ENCODE measurements at places on chromosomes 4 and X.

DNA sequence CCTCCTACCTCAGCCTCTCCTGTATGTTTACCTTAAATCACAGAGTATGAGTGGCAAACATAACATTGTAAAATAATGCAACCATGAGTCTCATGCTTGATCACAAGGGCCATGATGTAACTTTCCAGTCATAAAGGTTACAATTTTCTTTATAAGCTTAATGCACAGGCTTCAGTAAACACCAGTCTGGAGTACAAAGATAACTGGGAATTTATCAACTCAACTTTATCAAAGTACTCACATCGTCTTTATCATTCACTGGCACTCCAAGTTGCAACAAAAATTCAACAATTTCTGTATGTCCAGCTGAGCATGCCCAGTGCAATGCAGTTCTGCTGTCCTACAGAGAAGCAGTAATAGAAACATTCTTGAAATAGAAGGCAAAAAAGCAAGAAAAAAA, 2.8 kb downstream of the PSMD10 start:
- H3K36me3 ChIP-seq, result no peaks in the 10 kb centered on the region
- no peaks in the 10 kb centered on the region for H3K4me1 ChIP-seq
- no peaks in the 10 kb centered on the region for H3K27me3 ChIP-seq
- no peak overlapping the region for H3K4me3 ChIP-seq

DNA sequence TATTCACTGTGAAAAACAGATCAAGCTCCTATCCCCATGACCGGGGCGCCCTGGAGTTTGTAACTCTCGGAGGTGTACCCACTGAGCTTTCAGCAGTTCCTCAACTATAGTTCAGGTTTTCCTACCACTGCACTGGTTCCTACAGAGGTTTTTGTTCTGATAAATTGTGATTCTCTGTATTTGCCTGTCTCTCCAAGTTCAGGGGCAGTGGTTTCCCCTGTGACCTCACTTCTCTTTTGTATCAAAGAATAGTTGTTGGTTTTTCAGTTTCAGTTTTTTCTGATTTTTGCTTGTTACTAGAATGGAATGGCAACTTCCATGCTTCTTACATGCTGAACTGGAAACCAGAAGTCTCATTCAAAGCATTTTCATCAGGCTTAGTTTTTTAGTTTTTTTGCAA, 56.8 kb upstream of the PLS3 start:
- no peak overlapping the region for H3K27ac ChIP-seq
- H3K36me3 ChIP-seq, result no peaks in the 10 kb centered on the region
- no peak for DNase-seq
- H3K4me1 ChIP-seq, result peaks cover 3% of the 10 kb centered on the region
- no peaks in the 10 kb centered on the region for H3K27me3 ChIP-seq

DNA sequence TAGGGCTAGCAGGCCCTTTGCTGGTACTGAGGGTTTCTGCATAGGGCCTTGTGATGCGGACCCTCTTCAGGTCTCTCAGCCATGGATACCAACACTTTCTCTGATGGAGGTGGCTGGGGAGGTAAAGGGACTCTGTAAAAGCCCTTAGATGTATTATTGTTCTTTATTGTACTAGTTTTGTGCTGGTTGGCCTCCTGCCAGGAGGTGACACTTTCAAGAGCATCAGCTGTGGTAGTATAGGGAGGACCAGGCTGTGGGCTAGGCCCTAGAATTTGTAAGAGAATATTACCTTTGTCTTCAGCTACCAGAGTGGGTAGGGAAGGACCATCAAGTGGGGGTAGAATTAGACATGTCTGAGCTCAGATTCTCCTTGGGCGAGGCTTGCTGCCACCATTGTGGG, 936.3 kb downstream of the CENPC start:
- H3K27ac ChIP-seq, result no peak overlapping the region
- H3K27me3 ChIP-seq, result no peaks in the 10 kb centered on the region
- H3K4me1 ChIP-seq, result no peaks in the 10 kb centered on the region
- H3K4me3 ChIP-seq, result no peak overlapping the region

DNA sequence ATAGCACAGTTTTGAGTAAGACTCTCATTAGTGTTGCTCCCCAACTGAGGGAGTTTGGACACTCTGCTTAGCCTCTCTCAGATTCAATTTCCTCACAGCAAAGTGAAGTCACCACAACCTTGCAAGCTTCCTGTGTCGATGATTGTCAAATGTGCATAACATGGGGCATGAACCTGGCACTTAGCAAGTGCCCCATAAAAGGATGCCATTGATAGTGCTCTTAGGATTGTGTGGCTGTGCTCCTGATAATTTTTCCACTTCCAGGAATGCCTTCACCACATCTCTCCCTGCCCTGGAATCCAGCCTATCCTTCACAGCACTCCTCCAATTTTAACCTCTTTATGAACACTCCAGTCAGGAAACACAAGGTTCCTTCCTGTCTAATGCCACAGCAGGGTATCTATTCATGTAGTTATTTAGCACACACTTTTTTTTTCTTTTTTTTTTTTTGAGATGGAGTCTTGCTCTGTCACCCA, 309.4 kb downstream of the PPP3CA start:
- H3K4me3 ChIP-seq, result no peak overlapping the region
- H3K27me3 ChIP-seq, result no peaks in the 10 kb centered on the region
- no peak for DNase-seq
- peaks cover 10% of the 10 kb centered on the region for H3K36me3 ChIP-seq
- no peaks in the 10 kb centered on the region for H3K4me1 ChIP-seq
- no peak overlapping the region for H3K27ac ChIP-seq

GRCh38 chr4:62226082-62226481, 1026.0 kb downstream of the ADGRL3 start:
- no peaks in the 10 kb centered on the region for H3K27me3 ChIP-seq
- no peaks in the 10 kb centered on the region for H3K4me1 ChIP-seq

DNA sequence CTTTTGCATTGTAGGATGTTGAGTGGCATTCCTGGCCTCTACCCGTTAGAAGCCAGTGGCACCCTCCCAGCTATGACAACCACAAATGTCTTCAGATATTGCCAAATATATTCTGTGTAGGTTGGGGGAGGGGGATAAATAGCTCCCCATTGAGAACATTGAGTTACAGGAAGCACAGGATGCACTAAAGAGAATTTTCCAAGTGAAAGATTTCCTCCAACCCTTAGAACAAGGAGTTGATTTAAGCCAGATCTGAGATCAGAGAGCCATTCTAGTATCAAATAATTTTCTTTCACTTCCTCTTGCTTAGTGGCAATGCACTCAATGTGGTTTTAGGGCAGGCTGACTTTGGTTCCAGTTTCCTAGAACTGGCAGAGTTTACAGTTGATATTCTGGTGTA, 436.6 kb downstream of the C4orf33 start:
- no peaks in the 10 kb centered on the region for H3K36me3 ChIP-seq
- H3K4me3 ChIP-seq, result no peak overlapping the region
- no peak for DNase-seq
- no peaks in the 10 kb centered on the region for H3K4me1 ChIP-seq

DNA sequence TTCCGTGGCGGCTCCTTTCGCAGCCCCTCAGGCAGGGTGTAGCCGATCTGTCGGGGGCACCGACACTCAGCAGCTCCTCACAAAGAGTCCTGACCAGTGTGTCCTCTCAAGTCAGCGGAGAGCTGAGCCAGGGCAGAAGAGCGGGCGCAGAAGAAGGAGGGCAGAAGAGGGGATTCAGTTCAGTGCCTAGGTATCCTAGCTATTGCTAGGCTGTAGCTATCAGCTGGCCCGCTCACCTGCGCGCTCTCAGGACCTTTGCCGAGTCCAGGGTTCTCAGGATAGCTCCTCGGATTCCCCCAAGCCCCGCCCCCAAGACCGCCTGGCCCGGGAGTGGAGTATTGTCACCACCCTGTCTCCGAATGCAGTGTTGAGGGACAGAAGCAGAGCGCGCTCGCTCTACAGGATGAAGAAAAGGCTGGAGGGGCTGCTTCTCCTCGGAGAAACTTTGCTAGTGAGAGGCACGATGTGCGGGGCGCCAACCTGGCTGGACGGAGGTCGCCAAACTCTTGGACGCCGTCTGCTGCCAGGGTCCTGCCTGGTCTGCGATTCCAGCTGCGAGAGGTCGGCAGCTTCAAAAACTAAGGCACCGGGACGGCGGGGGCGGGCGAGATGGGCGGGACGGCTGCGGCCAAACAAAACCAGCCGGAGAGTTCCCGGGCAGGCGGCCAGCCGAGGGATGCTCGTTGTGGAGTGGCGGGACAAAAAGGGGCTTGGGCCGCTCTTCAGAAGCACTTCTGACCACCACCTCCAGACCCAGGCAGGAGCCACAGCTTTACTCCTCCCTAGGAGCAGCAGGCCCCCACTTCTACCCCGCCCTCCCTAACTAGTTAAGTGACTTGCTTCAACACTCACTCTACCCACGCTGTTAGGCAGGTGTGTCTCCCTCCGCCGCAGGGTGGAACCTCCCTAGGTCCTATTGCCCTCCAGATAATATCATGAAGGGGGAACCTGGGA, at the start of gene XKRX:
TSS of gene XKRX (minus strand) at position 258 of the 954 bp plus-strand sequence. CDS start 613 bp downstream, outside the sequence.
- H3K27me3 ChIP-seq, result no peaks in the 10 kb centered on the region
- H3K36me3 ChIP-seq, result peaks cover 6% of the 10 kb centered on the region
- H3K4me1 ChIP-seq, result peaks cover 25% of the 10 kb centered on the region
- H3K4me3 ChIP-seq, result peak within 1 kb of the TSS; percentile 90

GRCh38 chr4:28357990-28358389, 1497.3 kb downstream of the STIM2 start:
- H3K27ac ChIP-seq, result no peak overlapping the region
- no peak for DNase-seq
- H3K27me3 ChIP-seq, result no peaks in the 10 kb centered on the region
- H3K4me3 ChIP-seq, result no peak overlapping the region
- no peaks in the 10 kb centered on the region for H3K36me3 ChIP-seq
- no peaks in the 10 kb centered on the region for H3K4me1 ChIP-seq

DNA sequence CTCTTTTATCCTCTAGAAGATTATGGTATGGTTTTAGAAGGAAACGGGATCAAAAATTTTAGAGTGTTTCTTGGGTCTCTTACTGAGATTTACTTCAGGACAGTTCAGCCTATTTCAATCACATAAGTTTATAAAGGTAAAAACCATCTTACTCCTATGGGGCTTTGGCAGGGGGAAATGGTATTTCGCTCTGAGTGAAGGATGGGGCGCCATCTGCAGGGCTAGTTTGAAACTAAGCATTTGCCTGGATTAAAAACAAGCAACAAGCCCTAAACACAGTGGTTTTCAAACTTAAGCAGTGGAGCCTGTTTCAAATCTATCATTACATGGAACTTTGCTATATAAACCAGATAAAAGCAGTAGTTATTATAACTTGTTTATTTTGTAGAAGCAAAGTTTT, 361.5 kb upstream of the FMR1 start:
- no peaks in the 10 kb centered on the region for H3K36me3 ChIP-seq
- H3K27ac ChIP-seq, result no peak overlapping the region
- H3K4me1 ChIP-seq, result no peaks in the 10 kb centered on the region
- no peaks in the 10 kb centered on the region for H3K27me3 ChIP-seq
- no peak for DNase-seq

- peaks cover 9% of the 10 kb centered on the region for H3K36me3 ChIP-seq
- no peak overlapping the region for H3K4me3 ChIP-seq
- H3K4me1 ChIP-seq, result no peaks in the 10 kb centered on the region
Measured at GRCh38 chr4:8504279-8505007, 63.9 kb downstream of the TRMT44 start.

- no peak for DNase-seq
- H3K27me3 ChIP-seq, result no peaks in the 10 kb centered on the region
- peaks cover 8% of the 10 kb centered on the region for H3K4me1 ChIP-seq
- no peak overlapping the region for H3K4me3 ChIP-seq
- H3K27ac ChIP-seq, result no peak overlapping the region
- no peaks in the 10 kb centered on the region for H3K36me3 ChIP-seq
Measured at GRCh38 chrX:10471418-10471817, 149.0 kb downstream of the MID1 start.

DNA sequence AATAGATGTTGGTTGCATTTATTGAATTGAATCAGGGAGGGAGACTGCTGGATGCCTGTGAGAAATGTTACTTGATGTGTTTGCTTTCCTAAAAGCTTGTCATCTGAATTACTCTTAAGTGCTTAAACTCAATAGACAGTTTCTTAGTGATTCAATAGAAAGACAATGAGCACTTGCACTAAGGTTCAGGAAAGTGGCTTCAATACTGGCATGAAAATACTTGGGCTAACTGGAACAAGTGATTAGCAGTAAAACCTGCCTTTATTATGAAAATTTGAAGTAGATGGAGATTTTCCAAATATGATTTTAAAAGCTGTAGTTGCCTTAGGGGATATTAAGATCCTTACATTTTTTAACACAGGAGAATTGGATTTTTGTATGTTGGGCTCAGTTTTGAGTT, 123.3 kb downstream of the RNF150 start:
- no peak overlapping the region for H3K4me3 ChIP-seq
- H3K36me3 ChIP-seq, result no peaks in the 10 kb centered on the region
- no peaks in the 10 kb centered on the region for H3K27me3 ChIP-seq
- no peak for DNase-seq
- no peak overlapping the region for H3K27ac ChIP-seq

GRCh38 chrX:109350551-109350950, 131.3 kb downstream of the GUCY2F start:
- DNase-seq, result no peak
- no peaks in the 10 kb centered on the region for H3K4me1 ChIP-seq
- H3K36me3 ChIP-seq, result no peaks in the 10 kb centered on the region

GRCh38 chr4:3317656-3318211, 24.9 kb downstream of the RGS12 start:
- H3K36me3 ChIP-seq, result peaks cover 6% of the 10 kb centered on the region
- H3K27ac ChIP-seq, result no peak overlapping the region
- no peak overlapping the region for H3K4me3 ChIP-seq
- no peak for DNase-seq

GRCh38 chrX:23926015-23926414, 18.2 kb downstream of the CXorf58 start:
- H3K4me1 ChIP-seq, result no peaks in the 10 kb centered on the region
- H3K27me3 ChIP-seq, result no peaks in the 10 kb centered on the region
- no peak overlapping the region for H3K4me3 ChIP-seq
- no peaks in the 10 kb centered on the region for H3K36me3 ChIP-seq

DNA sequence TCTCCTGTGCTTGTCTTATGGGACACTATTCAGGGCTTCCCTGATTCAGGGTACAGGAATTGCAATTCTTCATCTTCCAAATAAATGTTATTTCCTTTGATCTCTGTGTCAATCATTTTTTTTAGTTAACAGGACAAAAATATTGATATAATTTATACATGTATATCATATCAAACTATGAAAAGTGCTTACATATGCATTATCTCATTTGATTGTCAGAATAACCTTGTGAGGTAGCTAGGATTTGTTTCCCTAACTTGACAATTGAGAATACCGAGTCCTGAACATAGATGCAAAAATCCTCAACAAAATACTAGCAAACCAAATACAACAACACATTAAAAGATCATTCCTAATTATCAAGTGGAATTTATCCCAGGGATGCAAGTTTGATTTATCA, 11.5 kb upstream of the SERPINA7 start:
- no peak overlapping the region for H3K4me3 ChIP-seq
- no peaks in the 10 kb centered on the region for H3K4me1 ChIP-seq
- H3K36me3 ChIP-seq, result no peaks in the 10 kb centered on the region
- H3K27me3 ChIP-seq, result no peaks in the 10 kb centered on the region

GRCh38 chr4:184262901-184263300, 45.2 kb upstream of the ENPP6 start:
- no peak for DNase-seq
- peaks cover 30% of the 10 kb centered on the region for H3K4me1 ChIP-seq
- no peak overlapping the region for H3K27ac ChIP-seq

GRCh38 chr4:100317032-100317864, 127.0 kb upstream of the DDIT4L start:
- H3K4me1 ChIP-seq, result no peaks in the 10 kb centered on the region
- no peak overlapping the region for H3K27ac ChIP-seq
- H3K36me3 ChIP-seq, result no peaks in the 10 kb centered on the region
- no peak for DNase-seq

All from stimulated activated naive B cell treated with anti-CD40 and anti-IgM and Interleukin-4, amounts not matched to agents 10 μg/mL and 1 μg/mL and 100 μg/mL, for 72 hours (primary cell).